ENCODE measurements at places on chromosomes 2 and 18.

- no peak for DNase-seq
These were observed 1.1 kb downstream of the EFHD1 start for GRCh38 chr2:232634206-232635150.

DNA sequence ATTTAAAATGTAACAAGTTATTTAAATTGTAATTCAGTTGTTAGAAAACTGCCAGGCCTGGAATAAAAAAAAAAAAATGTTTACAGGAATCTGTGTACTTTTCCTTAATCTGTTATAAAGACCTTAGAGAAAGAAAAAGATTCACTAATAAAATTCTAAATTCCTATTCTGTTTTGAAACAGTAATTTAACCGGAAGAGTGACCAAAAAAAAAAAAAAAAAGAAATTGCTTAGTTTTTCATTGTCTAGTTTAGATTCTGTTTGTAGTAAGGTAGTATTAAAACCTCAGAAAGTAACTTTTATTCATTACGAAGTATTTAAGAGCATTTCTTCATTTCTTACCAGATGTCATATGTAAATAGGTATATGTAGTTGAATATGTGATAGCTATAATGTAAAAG, 2.5 kb downstream of the REL start:
- DNase-seq, result no peak

DNA sequence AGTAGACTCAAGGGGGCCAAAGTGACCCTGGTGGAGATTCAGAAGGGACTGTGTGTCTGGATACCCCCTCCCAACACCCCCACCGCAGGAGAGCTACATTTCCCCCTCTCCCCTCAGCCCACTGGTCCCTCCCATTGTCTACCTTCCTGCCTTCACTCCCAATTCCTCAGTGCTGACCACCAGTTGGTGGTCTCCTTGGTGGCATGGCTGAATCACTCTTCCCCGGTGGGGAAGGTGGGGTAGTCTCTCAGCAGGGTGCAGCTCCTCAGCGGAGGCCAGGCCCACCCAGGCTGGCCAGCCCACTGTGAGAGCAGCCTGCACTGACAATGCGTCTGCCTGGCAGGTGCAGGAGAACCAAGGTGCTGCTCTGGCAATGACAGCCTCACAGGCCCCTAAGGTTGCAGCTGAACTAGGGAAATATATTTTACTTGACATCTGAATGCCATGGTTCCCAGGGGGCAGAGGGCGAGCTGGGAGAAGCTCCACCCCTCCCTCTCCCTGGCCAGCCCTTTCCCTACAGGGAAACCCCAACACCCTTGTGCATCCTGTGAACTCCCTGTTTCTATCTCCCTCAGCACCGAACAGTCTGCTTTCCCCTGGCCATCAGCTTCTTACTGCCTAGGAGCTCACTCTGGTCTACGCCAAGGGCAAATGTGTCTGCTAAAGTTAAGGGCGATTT, 62.6 kb upstream of the PAX8 start:
- DNase-seq, result no peak

DNA sequence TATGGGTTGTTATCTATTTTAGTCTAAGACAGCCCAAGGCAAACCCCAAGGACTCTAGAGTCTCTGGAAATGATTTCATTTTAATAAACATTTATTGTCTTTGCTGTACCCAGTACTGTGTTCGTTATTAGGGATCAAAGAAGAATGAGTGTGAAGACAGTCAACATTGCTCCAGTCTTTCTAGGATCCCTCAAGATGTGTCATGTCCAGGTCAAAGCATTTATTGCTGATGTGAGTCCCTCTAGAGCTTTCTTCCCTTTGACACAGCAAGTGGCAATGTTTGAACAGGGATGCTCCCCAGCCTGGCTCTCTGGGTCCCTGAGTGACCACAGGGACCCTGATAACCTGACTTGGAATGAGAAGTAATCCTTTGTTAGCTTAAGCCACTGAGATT, 123.1 kb upstream of the STK17B start:
- DNase-seq, result no peak

DNA sequence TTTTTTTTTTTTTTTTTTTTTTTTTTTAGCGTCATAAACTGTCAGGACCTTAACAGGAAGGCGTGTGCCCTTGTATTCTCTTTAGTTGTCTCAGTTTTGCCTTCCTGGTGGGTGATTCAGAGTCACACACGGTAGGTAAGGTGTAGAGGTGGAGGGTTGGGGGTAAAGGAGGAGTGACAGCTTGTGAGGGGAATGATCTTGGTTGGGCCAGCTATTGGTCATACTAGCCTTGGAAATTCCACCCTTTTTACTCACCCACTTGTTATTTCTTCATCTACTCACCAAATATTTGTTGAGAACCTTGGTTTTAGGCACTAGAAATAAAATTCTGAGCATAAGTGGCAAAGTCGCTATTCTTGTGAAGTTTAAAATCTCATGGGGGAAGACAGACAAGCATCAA, 22.2 kb downstream of the SMIM21 start:
- no peak for DNase-seq

GRCh38 chr18:2843146-2843545, 3.7 kb upstream of the EMILIN2 start:
- no peak for DNase-seq

DNA sequence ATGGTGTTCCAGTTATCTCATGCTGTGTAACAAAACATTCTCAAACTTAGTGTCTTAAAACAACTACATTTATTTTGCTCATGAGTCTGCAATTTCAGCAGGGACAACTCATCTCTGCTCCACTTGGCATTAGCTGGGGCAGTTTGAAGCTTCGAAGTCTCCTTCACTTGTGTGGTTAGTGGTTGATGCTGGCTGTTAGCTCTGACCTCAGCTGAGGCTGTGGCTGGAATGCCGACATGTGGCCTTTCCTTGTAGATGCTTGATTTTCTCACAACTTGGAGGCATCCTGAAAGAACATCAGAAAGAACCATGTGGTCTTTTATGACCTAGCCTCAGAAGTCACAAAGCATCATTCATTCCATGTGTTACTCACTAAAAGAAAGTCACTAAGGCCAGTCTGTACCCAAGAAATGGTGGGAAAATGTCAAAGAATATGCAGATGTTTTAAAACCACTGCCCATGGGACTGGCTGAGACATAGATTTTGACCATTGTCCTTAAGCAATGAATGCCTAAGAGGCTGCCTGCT, 3.8 kb upstream of the TMSB10 start:
- no peak for DNase-seq

GRCh38 chr2:12452185-12452584, 264.6 kb upstream of the TRIB2 start:
- peak; percentile 28 for DNase-seq

DNA sequence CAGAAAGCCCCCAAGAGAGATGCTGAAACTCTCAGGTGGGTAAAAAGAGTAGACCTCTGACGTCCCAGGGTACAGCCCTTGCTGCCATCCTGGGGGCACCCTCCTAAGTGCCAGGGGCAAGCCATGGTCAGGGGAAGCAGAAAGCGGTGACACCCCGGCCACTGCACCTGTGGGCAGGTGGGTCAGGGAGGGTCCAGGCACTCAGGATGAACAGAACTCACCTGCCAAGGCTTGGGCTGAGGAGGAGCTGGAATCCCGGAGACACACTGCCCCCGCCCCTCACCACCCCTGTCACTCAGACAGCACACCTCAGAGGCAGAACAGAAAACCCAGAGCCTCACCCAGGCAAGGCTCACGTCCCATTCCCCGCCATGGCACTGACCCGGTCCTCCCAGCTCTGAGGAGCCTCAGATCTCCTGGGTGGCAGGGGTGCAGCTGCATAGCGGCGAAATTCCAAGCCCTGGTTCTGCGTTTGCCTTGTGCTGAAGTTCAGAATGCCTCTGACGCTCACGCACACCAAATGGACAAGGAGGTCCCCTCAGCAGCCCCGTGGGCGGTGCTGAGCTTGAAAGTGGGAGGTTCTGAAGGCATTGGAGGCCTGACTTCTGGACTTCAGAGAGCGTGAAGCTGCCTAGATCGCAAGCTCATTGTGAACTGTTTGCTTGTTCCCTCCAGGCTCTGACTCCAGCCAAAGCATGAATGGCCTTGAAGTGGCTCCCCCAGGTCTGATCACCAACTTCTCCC, 4.3 kb downstream of the GPR17 start:
- DNase-seq, result no peak

DNA sequence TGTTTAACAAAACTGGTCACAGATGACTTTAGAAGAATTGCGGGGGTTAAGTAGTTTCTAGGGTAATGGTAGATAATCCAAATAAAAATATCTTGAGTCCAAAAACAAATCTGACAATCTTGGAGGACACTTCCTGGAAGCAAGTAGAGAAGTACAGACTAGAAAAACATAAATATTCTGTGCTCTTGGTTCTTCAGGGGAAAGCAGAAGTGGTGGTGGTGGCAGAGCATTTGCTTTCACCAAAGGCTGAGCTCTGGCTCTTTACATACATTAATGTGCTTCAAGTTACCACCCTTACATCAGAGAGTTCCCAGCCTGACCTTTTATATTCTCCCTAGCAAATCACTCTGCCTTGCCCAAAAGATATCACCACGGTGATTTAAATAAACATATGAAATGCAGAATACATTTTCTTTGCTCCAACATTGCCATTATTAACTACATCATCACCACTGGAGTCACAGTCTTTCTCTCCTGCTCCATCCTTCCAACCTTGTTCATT, 15.3 kb downstream of the PDE11A start:
- DNase-seq, result no peak

GRCh38 chr2:176814274-176814673, 398.3 kb upstream of the HNRNPA3 start:
- no peak for DNase-seq

GRCh38 chr18:54247511-54248175, 21.7 kb upstream of the POLI start:
- no peak for DNase-seq

GRCh38 chr2:109154226-109154625, 25.2 kb downstream of the SH3RF3 start:
- no peak for DNase-seq

GRCh38 chr2:235716875-235717496, 223.1 kb downstream of the AGAP1 start:
- peak; percentile 82 for DNase-seq

Measured in pons (tissue), 1 donor.